ENCODE measurements at places on chromosomes 4 and X.

DNA sequence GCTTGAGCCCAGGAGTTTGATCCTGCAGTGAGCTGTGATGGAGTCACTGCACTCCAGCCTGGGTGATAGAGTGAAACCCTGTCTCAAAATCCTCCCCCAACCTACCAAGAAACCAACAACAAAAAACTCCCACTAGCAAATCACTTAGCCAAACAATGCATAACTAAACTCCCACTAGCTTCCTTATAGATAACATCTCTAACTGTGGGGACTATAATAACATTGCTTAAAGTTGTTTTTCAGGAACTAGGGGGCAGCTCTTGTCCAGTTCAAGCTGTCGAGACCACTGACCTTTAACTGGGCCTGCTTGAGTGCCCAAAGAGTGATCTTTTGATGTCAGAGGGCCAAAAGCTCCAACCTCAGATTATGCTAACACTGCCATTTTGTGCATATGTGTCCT is 81.7 kb downstream of the FREM3 start:
- DNase-seq, result no peak

- no peak for DNase-seq
Observed at GRCh38 chr4:16598597-16599206, 299.7 kb downstream of the LDB2 start.

GRCh38 chr4:110275871-110276270 is 77.5 kb upstream of the ELOVL6 start:
- DNase-seq, result no peak

DNA sequence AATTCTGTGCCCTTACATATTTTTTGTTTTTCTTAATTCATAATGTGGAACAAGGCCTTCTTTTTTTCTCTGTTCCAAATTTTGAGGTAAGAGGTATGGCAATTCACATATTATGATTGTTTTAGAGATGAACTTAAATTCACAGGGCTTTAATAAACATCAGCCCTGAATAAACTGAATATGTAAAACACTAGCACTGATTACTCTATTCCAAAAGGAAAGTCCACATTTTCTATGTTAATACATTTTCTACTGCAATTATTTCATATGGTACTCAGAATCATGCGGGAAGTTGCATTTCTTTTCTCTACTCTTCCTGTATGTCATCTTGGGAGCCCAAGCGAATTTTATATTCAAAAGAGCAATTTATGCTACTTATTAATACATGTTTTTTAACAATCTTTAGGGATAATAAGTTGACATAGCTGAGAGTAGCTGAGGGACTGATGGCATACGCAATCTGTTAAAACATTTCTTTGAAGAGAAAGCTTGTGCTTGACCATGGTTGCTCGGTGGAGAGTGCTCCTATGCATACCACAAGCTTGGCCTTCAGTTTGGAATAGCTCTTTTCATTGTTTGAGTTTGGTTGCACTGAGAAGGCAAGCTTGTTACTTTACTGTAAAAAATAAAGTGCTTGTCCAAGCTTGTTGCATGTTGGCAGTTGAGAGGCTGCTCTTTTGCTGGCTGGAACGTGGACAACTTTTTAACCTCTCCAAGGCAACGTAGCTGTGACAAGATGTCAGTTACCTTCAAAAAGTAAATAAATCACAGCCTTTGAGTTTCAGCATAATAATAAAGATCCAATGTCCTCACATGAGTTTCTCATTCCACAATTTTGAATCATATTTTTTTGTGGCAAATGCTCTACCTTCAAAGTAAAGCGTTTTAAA is 196.3 kb upstream of the SPRY1 start:
- DNase-seq, result no peak

- no peak for DNase-seq
Observed at GRCh38 chrX:47560179-47560933, 649 bp upstream of the ARAF start.

GRCh38 chr4:159303435-159303834 is 200.6 kb downstream of the RAPGEF2 start:
- DNase-seq, result no peak

DNA sequence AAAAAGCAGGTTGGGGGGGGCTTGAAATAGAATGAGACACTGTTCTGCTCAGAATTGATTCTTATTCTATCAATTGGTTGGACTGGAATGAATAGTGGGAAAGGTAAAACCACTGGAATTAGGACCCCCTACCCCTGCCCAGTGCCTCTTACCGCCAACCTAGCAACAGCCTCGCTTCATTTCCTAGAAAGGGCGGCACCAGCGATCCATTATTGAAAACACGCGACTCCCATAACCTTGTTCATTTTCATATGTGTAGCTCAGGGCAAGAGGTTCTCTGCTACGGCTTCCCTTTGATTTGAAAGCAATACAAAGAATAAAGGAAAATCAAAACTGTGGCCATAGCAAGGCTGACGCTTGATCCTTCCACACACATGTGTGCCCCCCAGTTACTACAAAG is 33.7 kb downstream of the IDS start:
- no peak for DNase-seq

GRCh38 chr4:102781570-102781969 is 20.8 kb upstream of the MANBA start:
- no peak for DNase-seq

- DNase-seq, result no peak
Observed at GRCh38 chr4:124135409-124135813, 577.1 kb downstream of the ANKRD50 start.

- DNase-seq, result no peak
Observed at GRCh38 chrX:107324493-107325310, 118.3 kb downstream of the DNAAF6 start.

- no peak for DNase-seq
Observed at GRCh38 chr4:10048941-10049697, 27.8 kb upstream of the SLC2A9 start.

GRCh38 chrX:47502316-47503125 is 19.5 kb upstream of the ZNF41 start:
- no peak for DNase-seq

- DNase-seq, result no peak
Observed at GRCh38 chr4:105558277-105558676, 5.9 kb downstream of the ARHGEF38 start.

- DNase-seq, result no peak
Observed at GRCh38 chrX:15723887-15724517, 14.1 kb upstream of the CA5B start.

- DNase-seq, result no peak
Observed at GRCh38 chrX:20144491-20144890, 2.9 kb upstream of the EIF1AX start.

DNA sequence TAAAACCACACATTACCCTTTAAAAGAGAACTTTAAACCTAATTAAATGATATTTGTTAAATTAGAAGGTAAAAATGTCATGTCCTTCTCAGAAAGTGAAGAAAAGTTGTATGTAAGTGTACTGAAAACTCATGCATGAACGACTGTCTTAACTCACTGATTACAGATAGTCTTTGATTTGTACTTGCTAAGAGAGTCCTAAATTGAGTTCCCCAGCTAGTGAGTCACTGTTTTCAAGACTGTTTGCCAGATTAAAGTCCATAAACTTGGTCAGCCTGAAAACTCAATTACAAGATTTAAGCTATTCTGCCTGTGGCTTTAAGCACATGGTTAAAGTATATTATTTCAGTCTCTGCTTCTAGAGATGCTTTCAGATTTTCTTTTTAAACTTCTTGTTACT is 124.9 kb upstream of the ZCCHC13 start:
- DNase-seq, result no peak

DNA sequence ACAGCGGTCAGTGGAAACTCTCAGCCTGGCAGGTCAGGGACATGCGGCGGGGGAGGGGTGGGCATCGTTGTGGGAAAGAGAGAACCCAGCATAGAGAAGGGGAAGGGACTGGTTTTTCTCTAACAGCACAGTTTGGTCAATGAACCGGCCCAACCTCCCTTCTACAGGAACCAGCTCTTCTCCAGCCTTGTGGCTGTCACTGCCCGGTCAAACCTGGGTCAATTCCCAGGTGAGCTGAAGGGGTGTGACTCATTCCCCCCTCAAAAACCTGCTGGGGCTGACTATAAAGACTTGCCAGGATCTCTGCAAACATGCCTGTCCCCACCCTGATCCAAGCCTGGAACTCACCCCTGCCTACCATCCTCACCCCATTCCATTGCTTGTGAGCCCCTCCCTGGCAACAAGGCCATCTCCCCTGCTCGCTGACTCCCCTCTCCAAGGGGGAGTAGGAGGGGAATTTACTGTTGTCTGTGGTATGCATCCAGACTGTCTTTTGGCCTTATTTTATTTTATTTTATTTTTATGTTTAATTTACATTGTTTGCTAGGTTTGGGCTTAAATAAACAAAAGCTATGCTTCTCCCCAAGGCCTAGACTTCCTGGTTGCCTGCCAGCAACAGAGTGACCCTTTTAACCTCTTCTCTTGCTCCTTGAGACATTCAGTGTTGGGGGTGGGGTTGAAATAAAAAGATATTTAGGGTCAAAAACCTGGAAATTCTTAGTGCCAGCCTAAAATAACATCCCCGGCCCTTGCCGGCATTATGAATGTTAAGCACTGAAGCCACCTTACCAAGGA is 49.6 kb downstream of the TSC22D3 start:
- DNase-seq, result no peak

- no peak for DNase-seq
Observed at GRCh38 chr4:38894322-38894982, 26.8 kb downstream of the FAM114A1 start.

- DNase-seq, result no peak
Observed at GRCh38 chr4:142683997-142684396, 162.1 kb downstream of the INPP4B start.

- no peak for DNase-seq
Observed at GRCh38 chrX:70434352-70434866, 10.2 kb upstream of the DLG3 start.

GRCh38 chr4:32744211-32744610 is 2024.0 kb downstream of the PCDH7 start:
- no peak for DNase-seq

- no peak for DNase-seq
Observed at GRCh38 chrX:148867596-148867995, 367.2 kb downstream of the AFF2 start.

- no peak for DNase-seq
Observed at GRCh38 chr4:109690690-109691410, 12.4 kb downstream of the CASP6 start.

GRCh38 chrX:20442597-20442996 is 175.9 kb upstream of the RPS6KA3 start:
- DNase-seq, result no peak

- no peak for DNase-seq
Observed at GRCh38 chr4:147096667-147097604, 151.3 kb upstream of the TTC29 start.

DNA sequence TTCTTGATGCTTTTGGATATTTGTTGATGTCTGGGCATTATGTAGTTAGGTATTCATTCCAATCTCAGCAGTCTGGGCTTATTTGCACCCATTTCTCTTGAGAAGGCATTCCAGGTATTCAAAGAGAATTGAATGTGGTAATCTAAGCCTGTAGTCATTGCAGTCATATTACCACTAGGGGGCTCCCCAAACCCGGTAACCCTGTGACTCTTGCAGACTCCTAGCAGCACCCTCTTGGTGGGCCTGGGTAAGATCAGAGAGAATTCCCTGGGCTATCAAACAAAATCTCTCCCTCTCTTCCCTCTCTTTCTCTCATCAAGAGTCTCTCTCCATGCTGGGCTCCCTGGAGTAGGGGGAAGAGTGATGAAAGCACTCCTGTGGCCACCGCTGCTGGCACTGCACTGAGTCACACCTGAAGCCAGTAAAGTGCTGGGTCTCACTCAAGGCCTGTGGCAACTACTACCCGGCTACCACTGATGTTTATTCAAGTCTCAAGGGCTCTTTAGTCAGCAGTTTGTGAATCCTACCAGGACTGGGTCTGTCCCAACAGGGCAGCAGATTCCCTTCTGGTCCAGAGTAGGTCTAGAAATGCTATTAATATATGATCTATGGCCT is 187.7 kb upstream of the NUDT10 start:
- no peak for DNase-seq

DNA sequence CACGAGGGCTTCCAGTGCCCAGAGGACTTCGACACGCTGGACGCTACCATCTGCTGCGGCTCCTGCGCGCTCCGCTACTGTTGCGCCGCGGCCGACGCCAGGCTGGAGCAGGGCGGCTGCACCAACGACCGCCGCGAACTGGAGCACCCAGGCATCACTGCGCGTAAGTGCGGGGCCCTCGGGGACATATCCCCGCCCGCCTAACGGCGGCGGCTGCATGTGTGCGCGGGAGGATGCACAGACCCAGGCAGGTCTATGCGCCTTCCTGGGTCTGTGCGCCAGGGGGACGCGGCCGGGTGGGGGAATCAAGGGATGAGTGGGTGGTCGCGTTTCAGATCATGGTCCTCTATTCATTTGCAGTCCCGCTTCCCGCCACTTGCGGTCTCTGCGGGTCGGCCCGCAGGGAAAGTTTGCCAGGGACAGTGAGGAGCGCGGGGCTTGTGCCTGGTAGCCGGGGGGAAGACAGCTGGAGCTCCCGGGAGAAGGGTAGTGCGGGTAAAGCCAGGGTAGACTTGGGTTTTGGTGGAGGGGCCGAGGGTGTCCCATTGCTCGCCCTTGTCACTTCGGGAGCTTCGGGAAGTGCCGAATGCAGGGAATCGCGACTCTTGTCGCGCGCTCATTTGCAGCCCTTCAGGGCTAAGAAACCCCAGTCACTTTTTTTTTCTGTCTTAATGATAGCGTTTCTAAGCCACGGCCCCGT is 1.0 kb downstream of the SHISA3 start:
- DNase-seq, result no peak

DNA sequence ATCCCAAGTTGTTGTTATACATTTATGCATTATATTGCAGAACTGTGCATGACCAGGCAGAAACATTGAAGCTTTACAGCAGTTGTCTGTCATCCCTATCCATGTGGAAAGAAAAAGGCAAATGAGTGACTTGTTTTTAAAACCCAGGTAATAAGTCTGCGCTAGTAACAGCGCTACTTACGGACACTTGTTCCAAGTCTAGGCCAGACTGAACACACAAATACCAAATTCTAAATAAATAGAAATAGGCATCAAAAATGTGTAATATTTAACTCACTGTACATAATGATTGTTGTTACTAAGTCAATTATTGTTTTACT is 548 bp upstream of the MAML3 start:
- no peak for DNase-seq

GRCh38 chrX:39491548-39492297 is 606.0 kb downstream of the BCOR start:
- no peak for DNase-seq

DNA sequence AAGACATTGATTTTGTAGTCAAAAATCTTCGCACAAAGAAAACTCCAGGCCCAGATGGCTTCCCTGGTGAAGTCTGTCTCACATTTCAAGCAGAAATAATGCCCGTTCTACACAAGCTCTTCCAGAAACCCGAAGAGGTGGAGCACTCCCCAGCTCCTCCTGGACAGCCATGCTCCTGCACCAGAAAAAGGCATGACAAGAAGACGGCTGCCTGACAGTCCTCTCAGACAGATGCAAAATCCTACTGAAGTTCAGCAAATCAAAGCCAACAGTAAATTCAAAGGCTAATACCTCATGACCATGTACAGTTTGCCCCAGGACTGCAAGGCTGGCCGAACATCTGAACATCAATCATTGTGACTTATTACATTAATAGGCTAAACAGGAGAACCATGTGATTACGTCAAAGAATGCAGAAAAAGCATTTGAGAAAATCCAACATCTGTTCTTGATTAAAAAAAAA is 30.8 kb upstream of the MXD4 start:
- DNase-seq, result no peak
